ENCODE measurements at places on chromosomes 6 and 20.
A peak's percentile ranks its signal among the peaks of the same experiment; 100 is the strongest.

- DNase-seq: no peak
These were observed 38.5 kb downstream of the PKIB start for GRCh38 chr6:122648726-122649125.

DNA sequence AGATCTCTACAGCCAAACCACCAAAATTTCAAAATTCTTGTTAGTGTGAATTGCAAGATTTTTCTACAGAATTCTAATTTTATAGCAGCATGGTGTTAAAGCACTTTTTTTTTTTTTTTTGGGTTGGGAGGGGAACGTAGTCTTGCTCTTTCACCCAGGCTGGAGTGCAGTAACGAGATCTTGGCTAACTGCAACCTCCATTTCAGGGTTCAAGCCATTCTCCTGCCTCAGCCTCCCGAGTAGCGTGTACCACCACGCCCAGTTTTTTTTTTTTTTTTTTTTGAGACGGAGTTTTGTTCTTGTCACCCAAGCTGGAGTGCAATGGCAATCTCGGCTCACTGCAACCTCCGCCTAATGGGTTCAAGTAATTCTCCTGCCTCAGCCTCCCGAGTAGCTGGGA is 11.5 kb downstream of the ARHGAP18 start:
- no peak for DNase-seq

- DNase-seq: no peak
These were observed 123.4 kb upstream of the TENT5A start for GRCh38 chr6:81875782-81876293.

GRCh38 chr6:105226598-105227294 is 46.9 kb upstream of the POPDC3 start:
- no peak for DNase-seq

GRCh38 chr6:97288188-97288587 is 5.2 kb upstream of the MMS22L start:
- DNase-seq: peak; percentile 40

DNA sequence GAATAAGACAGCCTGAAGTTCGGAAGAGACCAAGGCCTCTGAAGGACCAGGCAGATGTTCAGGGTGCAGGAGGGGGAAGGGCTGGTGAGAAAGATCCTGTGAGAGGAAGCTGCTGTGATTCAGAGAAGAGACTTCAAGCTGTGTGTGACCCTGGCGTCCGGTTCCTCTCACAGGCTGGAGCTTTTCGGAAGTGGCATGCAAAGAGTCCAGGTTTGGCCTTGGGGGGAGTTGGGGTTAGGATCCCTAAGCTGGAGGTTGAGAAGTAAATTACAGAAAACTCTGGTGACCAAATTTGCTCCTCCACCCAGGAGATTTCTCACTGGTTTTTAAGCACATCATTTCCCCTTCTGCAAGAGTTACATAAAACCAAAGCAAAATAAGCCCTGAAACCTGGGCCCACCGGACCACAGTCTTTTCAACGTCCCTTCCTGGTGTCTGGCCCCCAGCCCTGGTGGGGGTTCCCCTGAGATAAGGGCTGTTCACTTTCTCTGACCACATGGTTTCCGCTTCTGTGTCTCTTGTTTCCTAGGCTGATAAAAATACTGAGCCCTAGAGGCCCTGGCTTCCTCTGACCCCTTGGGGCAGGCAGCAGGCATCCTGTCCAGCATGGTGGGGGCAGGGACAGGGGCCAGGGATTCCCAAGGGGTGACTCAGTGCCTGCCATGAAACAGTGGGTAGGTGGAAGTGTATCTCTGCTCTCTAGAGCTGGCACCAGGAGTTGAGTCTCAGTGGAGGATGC is 12.0 kb upstream of the LTA start:
- DNase-seq: peak; percentile 80

DNA sequence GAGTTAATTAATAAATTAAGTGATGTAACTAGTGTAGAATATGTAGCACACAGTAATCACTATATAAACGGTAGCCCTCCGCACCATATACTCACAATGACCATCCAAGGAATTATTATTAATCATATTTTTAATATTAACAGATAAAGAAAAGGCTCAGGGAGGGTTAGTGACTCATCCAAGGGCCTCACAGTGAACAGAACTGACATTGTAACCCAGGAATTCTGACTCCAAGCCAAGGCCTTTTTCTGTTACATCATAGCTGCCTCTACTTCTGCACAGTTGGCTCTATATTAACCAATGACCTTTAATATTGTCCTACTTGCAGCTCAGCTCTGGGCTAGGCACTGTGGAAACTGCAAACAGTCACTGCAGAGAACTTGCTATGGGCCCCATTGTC is 117.5 kb upstream of the SIRPG start:
- DNase-seq: peak; percentile 17

GRCh38 chr20:48816282-48817205 is 11.3 kb downstream of the PREX1 start:
- no peak for DNase-seq

DNA sequence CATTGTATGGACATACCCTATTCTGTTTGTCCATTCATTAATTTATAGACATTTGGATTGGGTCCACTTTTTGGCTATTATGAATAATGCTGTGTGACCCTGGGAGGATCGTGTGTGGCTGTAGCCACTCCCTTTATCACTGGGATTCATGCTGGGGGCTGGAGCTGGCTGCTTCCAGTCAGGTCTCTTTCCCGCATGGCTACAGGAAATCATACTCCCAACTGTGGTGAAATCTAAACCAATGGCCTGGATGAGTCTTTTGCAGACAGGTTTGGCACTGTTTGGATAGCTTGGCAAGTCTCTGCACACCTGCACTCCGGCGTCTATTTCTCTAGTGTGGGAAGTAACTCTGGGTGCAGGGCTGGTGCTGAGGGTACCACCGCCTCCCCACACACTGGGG is 80.4 kb downstream of the RIN2 start:
- no peak for DNase-seq

DNA sequence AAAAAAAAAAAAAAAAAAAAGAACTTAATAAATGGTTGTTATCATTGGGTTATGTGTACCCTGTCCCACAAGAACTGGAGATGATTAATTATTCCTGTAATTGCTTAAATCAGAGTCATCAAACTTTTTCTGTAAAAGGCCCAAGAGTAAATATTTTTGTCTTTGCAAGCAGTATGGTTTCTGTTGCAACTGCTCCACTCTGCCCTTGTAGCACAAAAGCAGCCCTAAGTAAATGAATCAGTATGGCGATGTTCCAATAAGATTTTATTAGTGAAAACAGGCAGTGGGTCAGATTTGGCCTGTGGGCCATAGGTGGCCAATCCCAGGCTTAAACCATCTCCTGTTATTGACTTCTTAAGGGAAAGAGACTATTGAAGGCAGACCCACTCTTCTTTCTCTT is 252.7 kb downstream of the TSHZ2 start:
- DNase-seq: peak; percentile 53

DNA sequence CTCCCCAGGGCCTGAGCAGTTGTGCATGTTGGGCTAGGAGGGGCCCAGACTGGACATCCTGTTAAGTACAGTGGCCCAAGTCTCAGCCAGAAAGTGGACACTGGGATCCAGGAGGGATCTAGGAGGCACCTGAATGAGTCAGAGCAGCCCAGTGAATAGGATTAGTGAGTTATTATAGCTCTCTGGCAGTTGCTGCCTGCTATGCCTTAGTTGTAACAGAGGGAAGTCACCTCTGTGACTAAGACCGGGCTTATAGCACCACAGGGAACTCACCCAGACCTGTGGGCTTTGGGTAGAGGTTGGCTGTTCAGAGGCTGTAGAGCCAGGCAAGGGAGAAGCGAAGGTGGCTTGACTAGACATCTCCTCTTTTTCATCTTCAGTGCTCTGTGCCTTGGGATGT is 39.0 kb upstream of the AAR2 start:
- DNase-seq: no peak

- peak; percentile 38 for DNase-seq
These were observed 62.3 kb upstream of the TRAF3IP2 start for GRCh38 chr6:111667931-111668330.

GRCh38 chr6:44072959-44073611 is 54.2 kb downstream of the MRPL14 start:
- DNase-seq: peak; percentile 82

GRCh38 chr6:56346958-56347357 is 99.6 kb upstream of the COL21A1 start:
- no peak for DNase-seq

DNA sequence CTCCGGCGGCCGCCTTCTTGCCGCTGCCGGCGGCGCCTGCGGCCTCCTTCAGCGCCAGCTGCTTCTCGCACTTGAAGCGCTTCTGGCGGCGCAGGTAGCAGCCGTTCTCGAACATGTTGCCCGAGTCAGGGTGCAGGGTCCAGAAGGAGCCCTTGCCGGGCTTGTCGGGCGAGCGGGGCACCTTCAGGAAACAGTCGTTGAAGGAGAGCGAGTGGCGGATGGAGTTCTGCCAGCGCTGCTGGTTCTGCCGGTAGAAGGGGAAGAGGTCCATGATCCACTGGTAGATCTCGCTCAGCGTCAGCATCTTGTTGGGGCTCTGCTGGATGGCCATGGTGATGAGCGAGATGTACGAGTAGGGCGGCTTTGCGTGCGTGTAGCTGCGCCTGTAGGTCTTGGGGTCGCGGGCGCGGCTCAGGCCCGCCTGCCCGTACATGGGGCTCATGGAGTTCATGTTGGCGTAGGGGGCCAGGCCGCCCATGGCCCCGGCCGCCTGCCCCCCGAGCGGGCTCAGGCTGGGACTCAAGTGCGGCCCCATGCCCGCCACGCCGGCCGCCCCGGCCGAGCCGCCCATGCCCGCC is 1.9 kb downstream of the FOXA2 start:
- no peak for DNase-seq

DNA sequence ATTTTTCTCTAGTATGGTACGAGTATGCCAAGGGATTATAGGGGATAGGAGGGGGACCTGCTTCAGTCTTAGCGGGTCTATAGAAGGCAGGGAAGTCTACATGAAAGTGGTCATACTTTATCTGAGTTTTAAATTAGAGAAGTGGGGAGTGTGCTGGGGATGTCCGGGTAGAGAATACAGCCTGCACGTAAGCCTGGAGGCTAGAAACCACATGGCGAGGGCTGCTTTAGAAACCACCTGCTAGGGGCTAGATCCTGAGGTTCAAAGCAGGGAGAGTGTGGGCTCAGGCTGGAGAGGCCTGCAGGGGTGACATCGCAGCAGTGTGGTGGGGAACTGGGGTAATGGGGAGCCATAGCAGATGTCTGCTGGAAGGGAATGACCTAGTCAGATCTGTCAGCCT is 85.2 kb downstream of the VEGFA start:
- no peak for DNase-seq

- no peak for DNase-seq
These were observed 13.0 kb upstream of the GRM4 start for GRCh38 chr6:34158876-34159275.

GRCh38 chr20:62741191-62741691 is 32.6 kb downstream of the NTSR1 start:
- DNase-seq: peak; percentile 13

DNA sequence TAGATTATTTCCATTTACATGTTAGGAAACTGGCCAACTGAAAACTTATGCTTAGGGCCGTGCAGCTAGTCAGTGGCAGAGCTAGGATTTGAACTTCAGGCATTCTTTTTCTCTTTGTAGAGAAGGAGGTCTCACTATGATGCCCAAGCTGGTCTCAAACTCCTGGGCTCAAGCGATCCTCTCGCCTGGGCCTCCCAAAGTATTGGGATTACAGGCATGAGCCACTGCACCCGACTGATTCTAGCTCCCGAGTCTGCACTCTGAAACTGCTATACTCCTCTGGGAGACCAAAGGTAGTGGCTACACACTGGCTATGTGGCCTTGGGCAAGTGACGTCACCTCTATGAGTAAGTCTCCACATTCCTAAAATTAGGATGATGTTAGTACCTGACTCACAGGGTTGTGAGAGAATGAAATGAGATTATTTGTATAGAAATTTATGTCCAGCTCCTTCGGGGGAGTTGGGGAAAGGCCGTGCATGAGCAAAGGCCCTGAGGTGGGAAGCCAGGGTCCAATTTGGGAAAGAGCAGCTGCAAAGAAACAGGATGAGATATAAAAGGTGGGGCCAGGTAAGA is 6.4 kb downstream of the PLTP start:
- DNase-seq: no peak

DNA sequence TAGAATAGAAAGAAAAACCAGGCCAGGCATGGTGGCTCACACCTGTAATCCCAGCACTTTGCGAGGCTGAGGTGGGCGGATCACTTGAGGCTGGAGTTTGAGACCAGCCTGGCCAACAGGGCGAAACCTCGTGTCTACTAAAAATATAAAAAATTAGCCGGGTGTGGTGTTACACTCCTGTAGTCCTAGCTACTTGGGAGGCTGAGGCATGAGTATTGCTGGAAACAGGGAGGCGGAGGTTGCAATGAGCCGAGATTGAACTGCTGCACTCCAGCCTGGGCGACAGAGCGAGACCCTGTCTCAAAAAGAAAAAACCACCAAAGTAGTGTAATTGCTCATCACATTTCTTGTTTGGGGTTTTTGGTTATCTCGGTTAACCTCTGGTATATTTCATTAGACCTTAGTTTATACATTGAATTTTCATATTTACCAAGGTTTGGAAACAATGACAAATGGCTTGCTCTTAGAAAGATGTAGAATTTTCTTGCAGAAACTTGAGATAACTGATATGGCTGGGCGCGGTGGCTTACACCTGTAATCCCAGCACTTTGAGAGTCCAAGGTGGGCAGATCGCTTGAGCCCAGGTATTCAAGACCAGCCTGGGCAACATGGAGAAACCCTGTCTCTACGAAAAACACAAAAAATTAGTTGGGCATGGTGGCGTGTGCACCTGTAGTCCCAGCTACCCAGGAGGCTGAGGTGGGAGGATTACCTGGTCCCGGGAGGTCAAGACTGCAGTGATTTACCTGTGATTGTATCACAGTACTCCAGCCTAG is 14.2 kb downstream of the ITCH start:
- no peak for DNase-seq

DNA sequence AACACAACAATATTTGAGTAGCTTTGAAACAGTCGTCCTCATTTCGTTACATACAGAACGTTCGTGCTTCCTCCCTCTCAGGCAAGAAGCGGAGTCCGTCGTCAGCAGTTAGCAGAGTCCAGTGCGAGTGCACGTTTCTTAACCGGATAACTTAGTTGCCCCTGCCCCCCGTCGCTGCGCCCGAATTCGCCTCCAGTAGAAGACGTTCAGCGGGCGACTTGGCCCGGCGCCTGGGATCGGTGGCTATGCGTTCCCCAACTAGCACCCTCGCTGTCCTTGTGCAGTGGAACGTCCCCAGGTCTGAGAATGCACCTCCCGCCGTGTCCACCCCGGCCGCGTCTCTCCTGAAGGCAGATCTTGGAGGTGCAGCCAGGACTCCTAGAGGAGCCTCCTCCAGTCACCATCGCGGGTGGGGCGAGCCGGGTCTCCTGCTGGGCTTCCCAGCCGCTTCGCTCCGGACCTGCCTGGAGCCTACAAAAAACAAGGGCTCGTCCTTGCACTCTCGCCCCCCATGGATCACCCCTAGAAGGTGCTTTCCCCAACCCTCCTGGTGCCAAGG is 910 bp upstream of the PCSK2 start:
- no peak for DNase-seq

GRCh38 chr6:158283304-158283980 is 28.8 kb upstream of the TULP4 start:
- peak; percentile 12 for DNase-seq

DNA sequence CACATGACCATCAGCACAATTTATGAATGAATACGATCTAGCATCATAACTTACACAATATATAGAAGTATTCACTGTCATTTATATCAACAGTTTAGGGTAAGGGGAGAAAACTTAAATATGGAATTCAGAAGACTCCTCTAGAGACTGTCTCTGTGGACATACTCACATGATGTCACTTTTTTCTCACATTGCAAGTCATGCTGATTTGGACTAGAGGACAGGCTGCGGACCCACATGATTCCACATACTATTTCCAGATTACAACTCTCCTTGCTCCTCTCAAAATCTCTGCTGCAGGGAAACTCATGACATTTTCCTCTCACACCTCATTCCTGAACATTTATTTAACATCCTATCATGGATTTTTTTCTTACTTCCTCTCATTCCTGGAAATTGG is 13.4 kb downstream of the CRISP1 start:
- DNase-seq: no peak
